ENCODE measurements at places on chromosomes 5 and 9.

DNA sequence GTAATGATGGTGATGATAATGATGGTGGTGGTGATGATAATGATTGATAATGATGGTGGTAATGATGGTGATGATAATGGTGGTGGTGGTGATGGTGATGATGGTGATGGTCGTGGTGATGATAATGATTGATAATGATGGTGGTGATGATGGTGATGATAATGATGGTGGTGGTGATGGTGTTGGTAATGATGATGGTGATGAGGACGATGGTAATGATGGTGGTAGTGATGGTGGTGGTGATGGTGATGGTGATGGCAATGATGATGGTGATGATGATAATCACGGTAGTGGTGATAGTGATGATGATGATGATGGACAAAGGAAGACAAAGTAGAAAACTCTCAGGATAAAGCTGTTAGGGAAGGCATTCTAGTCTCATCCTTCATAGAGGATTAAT is 310.5 kb downstream of the MSX2 start:
- no peak for DNase-seq

GRCh38 chr5:34740389-34740806 is 84.3 kb downstream of the RAI14 start:
- DNase-seq = no peak

DNA sequence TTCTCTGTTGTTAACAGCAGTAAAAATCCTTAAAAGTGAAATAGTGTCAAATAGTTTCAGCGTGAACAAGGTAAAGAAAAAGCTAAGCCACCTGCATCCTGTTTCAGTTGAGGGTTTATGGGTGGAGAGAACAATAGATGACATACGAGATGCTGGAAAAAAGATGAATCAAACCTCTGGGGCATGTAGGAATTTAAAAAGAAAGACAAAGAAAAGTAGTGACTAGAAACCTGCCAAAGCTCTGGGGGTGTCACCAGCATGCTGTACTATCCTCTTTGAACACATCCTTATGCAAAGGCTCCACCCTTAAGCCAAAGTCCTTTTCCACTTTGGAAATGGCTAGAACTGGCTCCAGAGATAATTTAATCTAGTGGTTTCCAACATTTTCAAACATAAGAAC is 22.2 kb downstream of the SCAI start:
- no peak for DNase-seq

GRCh38 chr5:59003124-59003523 is 420.2 kb downstream of the RAB3C start:
- no peak for DNase-seq

DNA sequence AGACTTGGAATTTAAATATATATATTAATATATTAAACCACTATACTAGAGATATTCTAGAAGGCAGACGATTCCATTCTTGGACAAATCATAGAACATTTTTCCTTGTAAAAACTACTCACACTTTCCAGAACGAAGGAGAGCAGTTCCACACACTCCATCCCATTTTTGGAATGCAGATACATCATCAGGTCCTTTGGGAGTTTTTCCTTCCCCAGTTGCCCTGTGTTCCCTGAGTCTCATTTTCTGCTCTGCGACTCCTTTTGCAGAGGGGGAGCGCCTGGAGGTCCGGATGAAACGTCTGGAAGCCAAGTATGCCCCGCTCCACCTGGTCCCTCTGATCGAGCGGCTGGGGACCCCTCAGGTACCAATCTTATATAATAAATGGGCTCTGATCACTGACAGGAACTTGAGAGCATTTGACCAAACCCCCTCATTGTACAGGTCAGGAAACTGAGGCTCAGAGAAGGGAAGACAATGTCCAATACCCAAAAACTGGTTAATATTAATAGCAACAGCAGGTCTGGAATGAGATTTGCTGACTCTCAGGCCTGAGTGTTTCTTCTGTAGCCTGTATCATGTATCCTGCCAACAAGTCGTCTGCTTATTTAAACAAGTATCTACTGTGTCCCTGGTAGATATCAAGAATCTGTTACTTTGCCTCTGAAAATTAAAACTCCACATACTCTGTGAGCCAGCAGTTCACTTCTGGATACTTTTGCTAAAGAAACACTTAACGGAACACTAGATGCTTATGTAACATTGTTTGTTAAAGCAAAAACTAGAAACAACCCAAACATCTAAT is 76.8 kb upstream of the NIPAL4 start:
- no peak for DNase-seq

DNA sequence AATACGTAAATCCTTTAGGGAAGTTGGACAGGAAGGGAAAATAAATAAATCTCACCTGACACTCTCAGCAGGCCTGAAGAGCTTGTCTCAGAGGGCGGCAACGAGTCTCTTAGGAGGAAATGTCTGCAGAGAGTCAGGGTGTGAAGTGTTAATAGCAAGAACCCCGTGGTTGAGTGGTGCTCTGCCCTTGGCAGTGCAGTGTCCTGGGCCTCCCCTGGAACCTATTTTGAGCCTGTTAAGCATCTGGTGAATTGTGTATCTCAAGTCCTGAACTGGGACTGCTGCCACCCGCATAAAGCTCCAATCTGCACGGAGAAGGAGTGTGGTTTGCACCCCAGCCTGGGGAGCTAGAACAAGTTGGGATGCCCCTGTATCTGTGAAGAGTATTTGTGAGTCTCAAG is 211.8 kb downstream of the GOLPH3 start:
- DNase-seq = no peak

DNA sequence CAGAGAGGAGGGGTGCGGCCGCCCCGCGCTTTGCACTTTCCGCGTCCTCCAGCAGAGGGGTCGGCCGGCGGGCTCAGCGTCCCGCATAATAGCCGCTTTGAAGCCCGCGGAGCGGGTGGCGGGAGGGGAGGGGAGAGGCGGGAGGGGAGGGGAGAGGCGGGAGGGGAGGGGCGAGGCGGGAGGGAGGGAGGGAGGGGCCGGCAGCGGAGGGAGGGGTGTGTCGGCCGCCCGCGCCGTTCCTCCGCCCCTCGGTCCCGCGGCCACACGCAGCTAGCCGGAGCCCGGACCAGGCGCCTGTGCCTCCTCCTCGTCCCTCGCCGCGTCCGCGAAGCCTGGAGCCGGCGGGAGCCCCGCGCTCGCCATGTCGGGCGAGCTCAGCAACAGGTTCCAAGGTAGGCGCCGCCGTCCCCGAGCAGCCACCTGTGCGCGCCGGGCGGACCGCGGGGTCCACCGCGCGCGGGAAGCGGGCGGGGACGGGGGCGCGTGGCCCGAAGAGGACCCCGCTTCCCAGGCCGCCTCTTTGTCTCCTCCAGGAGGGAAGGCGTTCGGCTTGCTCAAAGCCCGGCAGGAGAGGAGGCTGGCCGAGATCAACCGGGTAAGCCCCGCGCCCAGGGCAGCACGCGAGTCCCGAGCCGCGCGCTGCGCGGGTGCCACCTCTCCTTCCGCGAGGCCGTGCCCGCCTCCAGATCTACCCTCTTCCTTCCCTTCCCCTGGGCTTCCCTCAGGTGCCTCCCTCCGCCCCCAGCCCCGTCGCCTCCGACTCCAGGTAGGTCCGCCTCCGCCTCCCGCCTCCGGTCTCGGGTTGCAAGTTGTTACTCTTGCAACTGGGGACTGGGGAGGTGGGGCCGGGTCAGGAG is at the start of gene AIF1L:
Gene AIF1L (plus strand): TSS at position 263 of the 857 bp plus-strand sequence. CDS start 99 bp downstream, at position 362.
- DNase-seq = peak; percentile 64

- DNase-seq = peak; percentile 66
Measured at GRCh38 chr5:157820593-157821252, 38.2 kb downstream of the CLINT1 start.

GRCh38 chr9:132242621-132243155 is 80.8 kb downstream of the NTNG2 start:
- DNase-seq = no peak

- no peak for DNase-seq
Measured at GRCh38 chr9:89714321-89714720, 109.5 kb downstream of the GADD45G start.

- no peak for DNase-seq
Measured at GRCh38 chr9:87732756-87733155, 6.8 kb downstream of the CTSL start.

DNA sequence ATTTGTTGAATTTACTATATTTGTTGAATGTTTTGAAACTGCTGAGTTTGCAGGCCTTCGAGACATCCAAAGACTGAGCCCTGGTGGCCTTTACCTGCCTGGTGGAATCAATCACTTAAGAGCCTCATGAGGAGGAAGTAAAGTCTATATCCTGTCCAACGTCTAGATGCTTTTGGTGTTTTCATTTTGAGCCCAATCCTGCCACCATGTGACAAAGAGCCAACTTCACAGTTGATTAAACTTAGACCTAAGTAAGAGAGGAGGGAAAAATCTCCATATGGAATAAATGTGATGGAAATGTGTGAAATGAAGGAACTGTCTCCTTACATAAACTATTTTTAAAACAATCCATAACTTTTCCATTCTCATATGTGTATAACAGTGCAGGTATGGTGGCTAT is 220.1 kb downstream of the PRR16 start:
- peak; percentile 31 for DNase-seq

- peak; percentile 69 for DNase-seq
Measured at GRCh38 chr5:119275601-119276173, 80.1 kb upstream of the TNFAIP8 start.

- no peak for DNase-seq
Measured at GRCh38 chr5:4881366-4882002, 258.6 kb upstream of the ADAMTS16 start.

DNA sequence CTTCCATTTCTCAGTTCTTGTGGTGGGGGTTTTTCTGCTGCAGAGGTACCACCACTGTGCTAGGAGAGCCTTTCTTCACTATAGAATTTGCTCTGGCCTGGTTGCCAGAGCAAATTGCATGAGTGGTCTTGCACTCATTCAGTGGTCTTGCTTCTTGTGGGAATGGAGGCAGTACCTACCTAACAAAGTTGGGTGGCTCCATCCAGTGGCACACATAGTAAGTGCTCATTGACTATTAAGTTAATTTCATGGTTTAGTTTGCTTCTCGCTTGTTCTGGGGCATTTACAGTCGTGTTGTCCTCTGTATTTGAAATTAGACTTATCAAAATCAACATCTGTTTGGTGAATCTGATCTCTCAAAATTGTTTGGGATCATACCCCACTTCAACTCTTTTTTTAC is 23.0 kb downstream of the SLC28A3 start:
- no peak for DNase-seq

GRCh38 chr5:136729901-136730355 is 364.6 kb upstream of the TRPC7 start:
- no peak for DNase-seq

DNA sequence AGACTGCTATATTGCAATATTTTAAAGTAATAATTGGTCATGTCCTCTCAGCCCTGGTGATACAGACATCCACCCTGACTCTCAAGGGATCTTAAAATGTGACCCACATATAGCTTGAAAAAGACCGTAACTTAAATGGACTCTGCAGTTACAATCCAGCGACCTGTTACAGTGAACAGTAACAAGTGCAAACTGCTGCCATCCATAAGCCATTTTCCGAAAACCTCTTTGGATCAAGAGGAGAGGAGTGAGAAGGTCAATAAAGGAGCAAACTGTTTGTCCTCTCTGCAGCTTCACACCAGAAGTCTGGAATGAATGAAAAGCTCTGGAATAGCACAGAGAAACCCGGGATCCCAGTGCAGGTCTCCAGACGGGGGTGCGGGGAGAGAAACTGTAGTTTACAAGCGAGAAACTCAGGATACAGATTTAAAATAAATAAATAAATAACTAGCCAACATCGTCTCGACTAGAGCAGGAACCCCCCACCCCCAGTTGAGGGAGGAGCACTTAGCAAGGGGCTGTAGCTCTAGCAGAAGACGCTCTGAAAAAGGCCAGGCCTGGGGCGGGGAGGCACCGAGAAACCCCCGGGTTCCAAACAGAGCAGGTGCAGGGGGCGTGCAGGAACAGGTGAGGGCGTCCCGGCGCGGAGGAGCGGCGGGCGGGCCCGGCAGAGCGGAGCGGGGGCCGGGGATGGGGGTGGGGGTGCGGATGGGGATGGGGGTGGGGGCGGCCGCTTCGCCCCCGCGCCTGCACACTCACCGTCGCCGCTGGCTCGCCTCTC is 572 bp downstream of the ZDHHC21 start:
- DNase-seq = peak; percentile 27

DNA sequence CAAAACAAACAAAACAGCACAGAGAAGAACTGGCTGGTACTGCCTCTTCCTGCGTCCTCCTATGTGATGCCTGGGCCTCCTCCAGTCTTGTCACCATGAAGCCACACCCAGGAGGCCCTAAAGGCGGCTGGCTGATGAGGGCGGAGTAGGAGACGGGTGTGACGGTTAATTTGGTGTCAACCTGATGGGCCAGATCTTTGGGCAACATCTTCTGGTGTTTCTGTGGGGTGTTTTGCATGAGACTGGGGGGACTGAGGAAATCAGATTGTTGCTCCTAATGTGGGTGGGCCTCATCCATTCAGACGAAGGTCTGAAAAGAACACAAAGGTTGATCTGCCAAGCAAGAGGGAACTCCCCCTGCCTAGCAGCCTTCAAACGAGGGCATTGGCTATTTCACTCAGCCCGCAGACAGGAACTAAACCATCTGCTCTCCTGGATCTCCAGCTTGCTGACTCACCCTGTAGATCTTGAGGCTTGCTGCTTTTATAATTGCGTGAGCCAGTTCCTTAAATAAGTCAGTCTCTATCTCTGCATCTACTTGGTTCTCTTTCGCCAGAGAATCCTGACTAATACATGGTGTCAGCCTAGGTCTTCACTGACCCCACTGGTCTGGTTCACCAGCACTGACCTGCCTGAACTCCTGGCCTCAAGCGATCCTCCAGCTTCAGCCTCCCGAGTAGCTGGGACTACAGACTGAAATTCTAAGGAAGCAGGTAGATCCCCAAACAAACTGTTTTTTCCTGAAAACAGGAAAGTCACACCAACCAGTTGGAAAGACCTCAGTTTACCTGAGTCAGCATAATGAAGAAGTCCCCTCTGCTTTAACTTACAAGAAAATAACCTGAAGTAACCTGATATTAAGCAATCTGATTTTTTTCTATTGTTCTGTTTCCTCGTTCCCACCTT is 12.8 kb upstream of the ZFP62 start:
- peak; percentile 67 for DNase-seq

DNA sequence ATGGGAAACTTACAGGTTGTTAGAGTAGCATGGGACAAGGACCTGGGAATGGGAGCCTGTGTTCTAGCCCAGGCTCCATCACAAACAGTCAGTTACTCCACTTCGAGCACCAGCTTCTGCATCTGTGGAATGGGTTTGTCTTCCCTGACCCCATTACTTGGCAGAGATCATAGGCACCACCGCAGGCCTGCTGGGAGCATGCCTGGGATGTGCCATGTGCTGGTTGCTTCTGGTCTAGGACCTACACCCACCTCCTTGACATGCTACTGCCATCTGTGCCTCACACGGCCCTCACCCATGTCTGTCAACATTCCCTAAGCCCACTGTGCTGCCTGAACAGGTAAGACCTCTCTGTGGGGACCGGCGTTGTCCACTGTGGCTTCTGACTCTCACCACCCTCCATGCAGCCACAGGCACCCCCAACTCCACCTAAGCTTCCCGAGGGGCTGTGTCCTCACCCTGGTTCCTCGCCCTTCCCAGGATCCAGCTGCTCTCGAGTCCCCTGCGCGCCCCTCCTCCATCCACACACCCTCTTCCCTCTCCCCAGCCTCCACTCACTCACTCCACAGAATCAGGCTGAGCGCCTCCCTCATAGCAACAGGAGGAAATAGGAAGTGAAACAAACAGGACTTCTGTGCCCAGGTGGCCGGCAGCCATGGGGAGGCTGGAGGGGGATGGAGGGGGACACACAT is 85.9 kb upstream of the FAM120A start:
- DNase-seq = no peak
